ENCODE measurements at places on chromosomes 2 and 18. TPM values are rescaled to one million over a fixed set of nuclear protein-coding genes. Genes with fewer than 3 reads are reported as not detected.

Gene ZSWIM2
- total RNA-seq, result not detected

Gene IL36G
- not detected for total RNA-seq

Gene TUBB6
- 25.3 TPM for total RNA-seq

Gene GPR35
- total RNA-seq, result 0.92 TPM

Gene GRHL1
- total RNA-seq, result 0.96 TPM

GRCh38 chr2:43759195-43759594, 14.6 kb upstream of the DYNC2LI1 start:
- no peaks in the 10 kb centered on the region for H3K36me3 ChIP-seq
- H3K27ac ChIP-seq, result no peak overlapping the region
- no peaks in the 10 kb centered on the region for H3K4me1 ChIP-seq
- no peaks in the 10 kb centered on the region for H3K27me3 ChIP-seq
- H3K4me3 ChIP-seq, result no peak overlapping the region
- DNase-seq, result no peak

- no peak for DNase-seq
- no peaks in the 10 kb centered on the region for H3K36me3 ChIP-seq
- H3K27ac ChIP-seq, result no peak overlapping the region
- no peaks in the 10 kb centered on the region for H3K4me1 ChIP-seq
Measured at GRCh38 chr2:16464641-16465040, 201.0 kb downstream of the CYRIA start.

GRCh38 chr2:68436270-68436669, 30.8 kb downstream of the FBXO48 start:
- H3K4me3 ChIP-seq, result no peak overlapping the region
- no peak for DNase-seq
- no peaks in the 10 kb centered on the region for H3K4me1 ChIP-seq

DNA sequence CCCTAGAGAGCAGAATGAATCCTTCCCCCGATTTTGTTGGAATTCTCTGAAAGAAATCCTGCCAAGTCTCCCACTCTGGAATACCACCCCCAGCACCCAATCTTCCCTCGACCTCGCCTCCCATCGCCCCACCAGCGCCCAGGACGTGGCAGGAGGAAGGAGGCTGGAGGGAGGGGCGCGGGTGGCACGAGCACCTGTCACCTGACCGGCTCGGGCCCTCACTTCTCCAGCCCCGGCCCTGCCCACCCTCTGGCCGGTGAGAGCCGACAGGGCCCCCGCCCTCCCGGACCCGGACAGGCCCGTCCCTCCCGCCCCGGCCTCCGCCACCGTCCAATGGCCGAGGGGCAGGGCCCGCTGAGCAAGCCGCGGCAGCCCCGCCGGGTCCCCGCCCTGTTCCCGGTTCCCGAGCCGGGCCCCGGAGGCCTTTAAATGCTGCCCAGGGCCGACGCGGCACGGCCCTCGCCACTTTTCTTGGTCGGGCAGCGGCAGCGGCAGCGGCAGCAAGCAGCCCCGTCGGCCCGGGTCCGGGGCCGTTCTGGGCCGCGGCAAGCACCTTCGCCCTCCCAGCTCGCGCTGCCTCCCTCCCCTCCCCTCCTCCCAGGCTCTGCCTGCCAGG, at the start of gene LGALSL:
LGALSL (plus strand) TSS at position 393 of the 616 bp plus-strand sequence. CDS start 384 bp downstream, outside the sequence.
- peak; percentile 80 for DNase-seq
- peak within 1 kb of the TSS; percentile 94 for H3K27ac ChIP-seq
- H3K4me1 ChIP-seq, result peaks cover 54% of the 10 kb centered on the region
- peak within 1 kb of the TSS; percentile 91 for H3K4me3 ChIP-seq
- H3K36me3 ChIP-seq, result no peaks in the 10 kb centered on the region

GRCh38 chr2:74008761-74009395, 24.2 kb downstream of the TET3 start:
- no peak overlapping the region for H3K4me3 ChIP-seq
- no peaks in the 10 kb centered on the region for H3K27me3 ChIP-seq

DNA sequence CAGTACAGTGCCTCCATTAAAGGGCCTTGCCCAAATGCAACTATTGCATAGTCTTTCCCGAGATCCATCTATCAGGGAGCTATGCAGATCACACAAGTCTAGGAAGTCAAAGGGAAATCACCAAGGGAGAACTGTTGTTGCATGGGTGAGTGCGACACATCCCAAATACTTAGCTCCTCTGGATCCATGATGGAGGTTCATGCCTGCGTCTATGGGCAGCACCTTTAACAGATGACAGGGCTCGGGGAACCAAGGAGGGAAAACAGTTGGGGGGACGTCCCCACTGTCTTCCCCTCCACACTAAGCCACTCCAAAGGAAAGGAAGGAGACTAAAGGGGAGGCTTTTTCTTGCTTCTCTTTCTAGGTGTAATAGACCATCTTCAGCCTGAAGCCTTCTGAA, 552.8 kb upstream of the PKDCC start:
- H3K27me3 ChIP-seq, result no peaks in the 10 kb centered on the region
- no peaks in the 10 kb centered on the region for H3K4me1 ChIP-seq
- no peak for DNase-seq
- no peak overlapping the region for H3K4me3 ChIP-seq

- peak overlapping the region; percentile 87 for H3K27ac ChIP-seq
- no peak overlapping the region for H3K4me3 ChIP-seq
- H3K4me1 ChIP-seq, result peaks cover 31% of the 10 kb centered on the region
- H3K27me3 ChIP-seq, result no peaks in the 10 kb centered on the region
- DNase-seq, result no peak
Measured at GRCh38 chr2:174765576-174765975, 1.3 kb upstream of the CHRNA1 start.

DNA sequence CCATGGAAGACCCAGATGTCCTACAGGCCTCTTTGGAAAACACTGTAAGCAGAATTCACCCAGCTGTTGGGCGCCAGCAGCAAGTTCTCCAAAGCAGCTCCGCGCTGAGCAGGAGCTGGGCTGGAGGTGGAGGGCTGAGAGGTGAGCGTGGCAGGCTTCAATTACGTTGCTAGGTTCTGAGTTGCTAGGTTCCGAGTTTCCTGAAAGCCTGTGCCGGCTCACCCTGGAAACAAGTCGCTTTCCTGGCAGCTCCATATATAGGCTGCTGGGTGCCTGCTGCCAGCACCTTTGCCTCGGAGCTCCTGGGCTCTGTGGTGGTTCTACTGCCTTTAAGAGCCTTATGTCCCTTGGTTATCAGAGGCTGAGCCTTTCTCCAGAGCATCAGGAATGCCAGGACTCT, 14.4 kb upstream of the EGR4 start:
- no peak overlapping the region for H3K27ac ChIP-seq
- DNase-seq, result no peak
- no peaks in the 10 kb centered on the region for H3K4me1 ChIP-seq
- no peaks in the 10 kb centered on the region for H3K36me3 ChIP-seq
- H3K27me3 ChIP-seq, result peaks cover 7% of the 10 kb centered on the region

GRCh38 chr18:31736630-31737029, 24.1 kb downstream of the SLC25A52 start:
- H3K36me3 ChIP-seq, result no peaks in the 10 kb centered on the region
- peak overlapping the region; percentile 17 for H3K27ac ChIP-seq
- DNase-seq, result no peak
